ENCODE measurements at places on chromosomes 7 and 10.

DNA sequence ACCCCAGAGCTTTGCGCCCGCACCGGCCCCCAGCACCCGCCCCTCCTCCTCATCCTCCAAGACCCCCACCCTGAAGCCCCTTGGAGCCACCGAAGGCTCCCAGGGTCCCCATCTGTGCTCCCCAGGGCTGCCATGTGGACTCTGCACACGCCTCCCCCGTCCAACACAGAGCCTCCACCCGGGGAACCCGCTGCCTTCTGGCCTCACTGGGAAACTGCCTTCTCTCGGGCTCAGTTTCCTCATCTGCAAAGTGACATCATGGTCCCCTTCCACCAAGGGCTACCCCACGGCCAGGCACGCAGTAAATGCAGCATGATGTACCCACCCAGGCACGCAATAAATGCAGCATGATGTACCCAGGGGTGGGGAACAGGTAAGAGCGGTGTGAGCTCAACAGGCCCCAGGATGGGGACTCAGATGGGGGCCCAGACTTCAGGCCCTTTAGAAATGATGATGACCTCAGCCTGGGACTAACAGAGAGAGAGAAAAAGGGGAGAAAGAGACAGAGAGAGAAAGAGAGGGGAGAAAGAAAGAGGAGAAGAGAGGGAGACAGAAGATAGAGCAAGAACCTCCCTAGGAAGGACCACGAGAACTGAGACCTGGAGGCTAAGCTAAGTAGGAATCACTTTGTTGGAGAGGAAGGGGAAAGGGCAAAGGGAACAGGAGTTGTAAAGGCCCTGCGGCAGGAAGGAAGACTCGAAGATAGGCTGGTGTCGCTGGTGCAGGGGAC lies 2.5 kb upstream of the MICALL2 start:
- no peak for DNase-seq

- no peak for DNase-seq
Observed at GRCh38 chr10:88687853-88688467, 18.1 kb upstream of the LIPK start.

DNA sequence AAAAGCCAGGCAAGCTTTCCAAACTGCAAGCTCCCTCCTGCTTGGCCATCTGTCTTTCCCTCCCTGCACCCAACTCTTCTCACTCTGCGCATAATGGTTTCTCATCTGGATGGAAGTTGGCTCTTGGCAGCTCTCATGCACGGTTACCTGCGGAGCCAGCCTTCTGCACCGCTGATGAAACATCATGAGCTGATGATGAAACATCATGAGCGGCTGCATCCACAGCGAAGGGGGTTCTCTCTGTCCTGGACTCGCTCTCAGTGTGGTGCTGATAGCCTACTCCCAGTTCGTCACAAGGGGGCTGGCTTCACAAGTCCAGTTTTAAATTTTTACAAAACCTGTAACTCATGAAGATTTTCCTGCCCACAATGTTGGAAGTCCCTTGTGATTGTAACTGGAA lies 457.5 kb downstream of the ACTR3B start:
- no peak for DNase-seq

DNA sequence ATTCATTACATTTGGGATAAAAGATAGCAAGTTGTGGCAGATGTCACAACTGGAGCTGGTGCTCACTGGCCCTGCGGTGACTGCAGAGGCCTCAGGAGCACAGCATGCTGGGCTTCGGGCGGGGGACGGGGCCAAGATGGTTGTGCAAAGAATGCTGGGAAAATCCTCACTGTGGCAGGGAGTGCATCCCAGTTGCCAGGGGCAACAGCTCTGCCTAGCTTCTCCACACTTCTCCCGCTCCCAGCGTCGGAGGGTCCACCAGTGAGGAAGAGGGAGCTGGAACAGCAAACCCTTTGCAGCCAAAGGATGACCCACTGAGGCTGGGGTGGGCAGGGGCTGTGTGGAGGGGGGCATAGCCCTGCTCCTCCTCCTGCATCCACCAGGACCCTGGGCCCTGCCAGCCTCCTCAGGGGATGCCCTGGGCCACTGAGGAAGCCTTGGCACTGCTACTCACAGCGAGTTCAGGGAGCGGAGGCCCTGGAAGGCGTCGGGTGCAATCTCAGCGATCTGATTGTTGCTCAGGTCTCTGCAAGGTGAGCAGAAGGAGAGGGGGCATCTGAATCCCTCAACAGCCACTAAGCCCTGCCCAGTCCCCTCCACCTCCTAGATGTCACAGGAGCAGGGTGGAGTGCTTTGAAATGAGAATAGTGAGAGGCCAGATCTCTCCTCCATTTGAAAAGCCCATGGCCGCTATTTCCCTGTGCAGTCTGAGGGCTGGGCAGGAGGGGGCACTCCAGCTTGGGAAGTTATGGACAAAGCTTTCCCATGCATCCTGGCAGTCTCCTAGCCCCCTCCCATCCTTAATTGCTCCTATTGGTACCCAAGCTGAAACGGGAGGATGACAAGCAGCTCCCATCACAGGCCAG lies 126.5 kb downstream of the SLIT1 start:
- DNase-seq = no peak

- DNase-seq = no peak
Observed at GRCh38 chr7:151822541-151823181, 54.3 kb downstream of the PRKAG2 start.

GRCh38 chr10:62844280-62845011 lies 28.3 kb upstream of the EGR2 start:
- peak; percentile 4 for DNase-seq

DNA sequence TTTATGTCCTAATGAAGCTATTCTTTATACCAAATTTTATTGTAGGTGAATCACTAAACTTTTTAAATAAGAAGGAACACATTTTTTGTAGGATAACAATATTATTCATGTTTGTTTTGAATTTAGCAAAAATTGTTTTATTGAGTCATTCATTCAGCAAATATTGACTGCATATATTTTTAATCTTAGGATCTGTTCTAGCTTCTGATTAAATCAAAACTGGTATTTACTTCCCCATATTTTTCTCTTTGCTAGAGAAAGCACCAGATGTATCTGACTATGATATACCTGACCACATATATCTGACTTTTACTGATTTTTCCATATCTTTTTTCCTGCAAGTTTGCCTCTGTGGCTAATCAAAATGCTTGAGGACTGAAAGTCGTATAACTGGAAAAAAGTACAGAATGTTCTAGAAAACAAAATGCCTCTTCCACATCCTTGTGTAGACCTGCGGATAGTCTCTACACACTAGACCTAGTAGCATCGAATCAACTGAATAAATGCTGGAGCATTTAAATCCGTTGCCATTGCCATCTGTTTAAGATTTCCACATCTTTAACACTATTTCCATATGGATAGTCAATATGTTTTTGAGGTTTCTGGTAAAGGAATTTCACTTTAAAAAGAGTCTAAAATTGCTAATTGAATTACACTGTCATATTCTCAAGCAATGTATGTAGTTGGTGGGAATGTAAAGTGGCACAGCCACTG lies 594.7 kb downstream of the KCNMA1 start:
- no peak for DNase-seq

DNA sequence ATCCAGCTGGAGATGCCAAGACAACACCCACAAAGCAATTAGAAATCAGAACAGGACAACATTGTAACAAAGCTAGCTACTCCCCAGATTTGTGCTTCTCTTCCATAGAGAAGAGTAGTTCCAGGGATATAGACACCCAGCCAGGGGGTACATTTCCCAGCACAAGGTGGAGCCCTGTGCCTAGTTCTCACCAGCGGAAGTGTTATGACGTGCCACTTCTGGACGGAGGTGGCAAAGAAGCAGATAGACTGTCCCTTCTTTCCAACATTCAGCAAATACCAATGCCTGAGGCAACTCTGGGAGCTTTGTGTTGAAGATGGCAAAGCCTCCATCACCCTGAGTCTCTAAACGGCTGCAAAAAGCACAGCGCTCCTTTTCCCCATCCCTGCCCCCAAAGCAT lies 23.4 kb upstream of the GSAP start:
- no peak for DNase-seq

DNA sequence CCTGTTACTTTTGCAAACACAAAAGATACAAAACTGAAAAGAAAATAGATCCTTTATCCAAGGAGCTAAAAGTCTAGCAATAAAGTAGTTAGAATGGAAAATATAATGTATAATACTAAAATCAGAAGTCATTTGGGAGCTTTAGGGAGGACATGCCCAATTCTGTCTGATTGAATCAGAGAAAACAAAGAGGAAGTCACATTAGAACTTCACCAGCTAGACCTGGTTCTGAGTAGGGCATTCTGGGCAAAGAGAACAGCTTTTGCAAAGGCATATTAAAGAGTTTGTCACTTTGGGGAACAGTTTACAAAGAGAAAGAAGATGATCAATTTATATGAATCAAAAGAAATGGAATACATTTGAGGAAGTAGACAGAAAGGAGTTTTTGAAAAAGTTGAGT lies 107.0 kb upstream of the PRSS1 start:
- DNase-seq = no peak

- DNase-seq = no peak
Observed at GRCh38 chr10:95501203-95502094, 59.7 kb downstream of the SORBS1 start.

DNA sequence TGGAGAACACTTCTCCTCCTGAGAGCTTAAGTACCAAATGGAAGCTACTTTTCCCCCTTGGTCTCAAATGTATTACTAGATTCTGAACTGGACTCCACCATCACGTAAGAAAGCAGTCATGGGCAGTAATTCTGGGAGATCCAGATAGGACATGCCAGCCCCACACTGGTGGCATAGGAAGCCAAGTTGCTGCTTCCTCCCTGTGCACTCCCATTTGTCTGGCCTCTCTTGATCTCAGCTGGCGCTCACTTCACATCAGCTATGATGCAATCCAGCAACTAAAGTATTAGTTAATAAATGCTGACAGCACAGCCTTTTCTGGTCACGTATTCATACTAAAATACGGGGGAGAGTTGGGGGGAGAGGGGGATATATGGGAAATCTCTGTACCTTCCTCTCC lies 3.4 kb upstream of the IL6 start:
- DNase-seq = no peak

DNA sequence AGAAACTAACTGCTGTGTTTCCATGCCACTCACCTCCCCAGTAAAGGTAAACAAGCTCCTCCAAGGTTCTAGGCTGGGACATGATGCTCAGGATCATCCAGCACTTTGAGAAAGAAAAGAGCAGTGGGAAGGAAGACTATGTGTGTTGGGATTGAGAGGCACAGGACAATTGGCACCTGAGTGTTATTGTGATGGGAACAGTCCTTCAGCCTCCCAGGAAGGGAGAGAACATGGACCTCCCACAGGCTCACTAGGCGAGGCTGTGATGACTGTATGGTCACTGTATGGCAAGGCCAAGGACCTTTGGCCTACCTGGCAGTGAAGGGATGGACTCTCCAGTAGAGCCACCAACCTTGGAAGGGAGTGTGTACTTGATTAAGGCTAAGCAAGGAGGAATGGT lies 123.2 kb upstream of the UNC5B start:
- DNase-seq = no peak

DNA sequence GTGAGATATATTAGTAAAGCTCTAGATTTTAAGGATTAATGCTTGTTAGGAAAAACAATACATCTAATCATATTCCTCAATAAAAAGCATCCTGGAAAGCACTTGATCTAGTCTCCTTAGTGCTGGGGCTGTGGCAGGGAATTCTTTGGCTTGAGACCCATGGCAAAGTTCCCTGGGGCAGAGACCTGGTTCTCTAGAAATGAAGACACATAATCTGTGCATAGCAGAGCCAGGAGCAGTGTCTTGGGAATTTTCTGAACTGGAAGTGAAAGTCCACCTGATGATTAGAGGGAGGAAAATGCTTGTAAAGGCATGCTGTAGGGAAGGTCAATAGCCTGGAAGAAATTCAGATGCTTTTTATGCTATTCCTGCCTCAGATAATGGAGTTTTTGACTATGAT lies 247.4 kb downstream of the CDK14 start:
- no peak for DNase-seq

DNA sequence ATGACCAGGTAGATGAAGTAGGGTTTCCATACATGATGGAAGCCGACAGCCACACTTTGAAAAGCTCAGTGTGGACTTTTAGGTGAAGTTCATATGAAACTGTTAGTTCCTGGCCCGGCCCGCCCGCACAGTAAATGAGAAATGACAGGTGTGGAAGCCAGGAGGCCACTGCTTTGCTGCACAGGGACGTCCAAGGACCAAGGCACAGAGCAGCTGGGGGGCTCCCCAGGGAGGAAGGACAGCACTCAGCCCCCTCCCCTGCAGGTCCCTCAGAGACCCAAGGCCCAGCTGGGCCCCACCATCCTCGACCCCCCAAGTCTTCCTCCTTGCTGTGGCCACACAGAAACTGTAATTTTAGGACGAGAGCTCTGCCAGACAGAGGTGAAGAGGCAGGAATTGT lies 219.2 kb downstream of the PTPRN2 start:
- DNase-seq = no peak

- DNase-seq = no peak
Observed at GRCh38 chr7:38375453-38375852, 102.0 kb upstream of the TARP start.

- no peak for DNase-seq
Observed at GRCh38 chr7:151551820-151552219, 32.1 kb upstream of the RHEB start.

DNA sequence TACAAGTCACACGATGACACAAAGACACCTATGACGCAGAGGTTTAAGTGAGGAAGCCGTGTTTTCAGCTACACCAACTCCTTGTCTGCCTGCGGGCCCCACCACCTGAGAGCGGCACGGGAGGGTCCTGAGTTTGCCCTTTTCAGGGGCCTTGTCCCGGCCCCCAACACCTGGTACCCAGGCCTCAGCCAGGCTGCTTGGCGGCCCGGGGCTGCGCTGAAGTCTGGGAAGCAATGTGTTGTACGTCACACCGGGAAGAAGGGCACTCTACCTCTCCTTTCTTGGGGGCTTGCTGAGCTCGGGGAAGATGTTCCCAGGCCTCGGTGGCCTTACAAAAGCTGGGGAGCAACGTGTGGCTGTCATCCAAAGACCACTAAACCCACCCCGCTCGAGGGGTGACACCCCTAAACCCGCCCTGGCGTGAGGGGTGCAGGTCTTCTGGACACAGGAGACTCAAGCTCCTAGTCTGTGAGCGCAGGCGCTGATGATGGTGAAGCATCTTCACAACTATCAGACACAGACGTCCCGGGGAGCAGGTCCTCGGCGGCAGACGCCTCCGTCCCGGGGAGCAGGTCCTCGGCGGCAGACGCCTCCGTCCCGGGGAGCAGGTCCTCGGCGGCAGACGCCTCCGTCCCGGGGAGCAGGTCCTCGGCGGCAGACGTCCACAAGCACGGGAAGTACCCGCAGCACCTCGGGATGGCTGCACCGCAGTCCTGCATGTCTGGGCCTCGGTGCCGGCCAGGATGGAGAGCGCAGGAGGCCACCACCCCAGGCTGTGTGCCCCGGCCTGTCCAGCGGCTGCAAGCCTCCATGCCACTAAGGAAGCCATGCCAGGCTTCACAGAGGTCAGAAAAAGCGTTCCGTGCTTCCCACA lies 15.4 kb downstream of the CFAP46 start:
- DNase-seq = no peak

GRCh38 chr10:63157845-63158624 lies 24.9 kb downstream of the NRBF2 start:
- DNase-seq = no peak
